Activated CD4-positive, CD25-positive, alpha-beta regulatory T cell treated with anti-CD3 and anti-CD28 coated beads, Interleukin-2, amount 50 U/mL, for 72 hours (primary cell): ENCODE measurements at places on chromosomes 3 and 15.
A peak's percentile ranks its signal among the peaks of the same experiment; 100 is the strongest.

- DNase-seq: no peak
These were observed 427 bp upstream of the RNF111 start for GRCh38 chr15:58987036-58987435.

GRCh38 chr3:110384601-110385000 lies 687.0 kb upstream of the NECTIN3 start:
- no peak for DNase-seq

DNA sequence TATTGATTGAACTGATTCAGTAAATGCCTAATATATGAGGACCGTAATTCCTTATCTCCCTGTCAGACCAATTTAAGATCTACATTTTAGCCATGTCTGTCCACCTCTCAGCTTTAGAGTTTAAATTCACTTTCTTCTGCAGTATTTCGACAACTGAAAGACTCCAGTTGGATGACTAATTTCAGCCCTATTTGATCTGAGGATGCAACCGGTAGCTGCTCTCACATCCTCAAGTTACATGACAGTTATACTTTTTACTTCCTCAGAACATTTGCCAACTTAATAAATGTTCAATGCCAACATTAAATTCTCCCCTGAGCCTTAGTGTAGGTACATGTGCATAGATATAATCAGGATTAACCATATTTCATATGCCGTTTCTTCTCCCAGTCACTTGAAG lies 2.5 kb upstream of the HHLA2 start:
- no peak for DNase-seq

- DNase-seq: no peak
These were observed 12.8 kb upstream of the MTMR10 start for GRCh38 chr15:31004220-31004733.

DNA sequence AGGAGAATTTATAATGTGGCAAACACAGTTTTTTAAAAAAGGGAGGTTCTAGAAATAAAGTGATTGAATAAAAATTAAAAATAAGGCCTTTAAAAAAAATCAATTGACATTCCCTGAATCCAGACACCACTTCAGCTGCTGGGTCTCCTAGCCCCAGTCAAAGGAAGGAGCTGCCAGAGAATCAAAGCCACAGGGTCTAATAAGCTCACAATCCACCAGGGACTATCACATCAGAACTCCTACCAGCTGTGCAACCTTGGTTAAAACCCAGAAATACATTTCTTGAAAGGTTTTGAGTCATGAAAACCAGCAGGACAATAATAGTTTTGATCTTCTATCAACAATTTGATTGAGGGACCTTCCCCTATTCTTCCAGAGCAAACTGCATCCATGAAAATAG lies 134.5 kb downstream of the MECOM start:
- no peak for DNase-seq

DNA sequence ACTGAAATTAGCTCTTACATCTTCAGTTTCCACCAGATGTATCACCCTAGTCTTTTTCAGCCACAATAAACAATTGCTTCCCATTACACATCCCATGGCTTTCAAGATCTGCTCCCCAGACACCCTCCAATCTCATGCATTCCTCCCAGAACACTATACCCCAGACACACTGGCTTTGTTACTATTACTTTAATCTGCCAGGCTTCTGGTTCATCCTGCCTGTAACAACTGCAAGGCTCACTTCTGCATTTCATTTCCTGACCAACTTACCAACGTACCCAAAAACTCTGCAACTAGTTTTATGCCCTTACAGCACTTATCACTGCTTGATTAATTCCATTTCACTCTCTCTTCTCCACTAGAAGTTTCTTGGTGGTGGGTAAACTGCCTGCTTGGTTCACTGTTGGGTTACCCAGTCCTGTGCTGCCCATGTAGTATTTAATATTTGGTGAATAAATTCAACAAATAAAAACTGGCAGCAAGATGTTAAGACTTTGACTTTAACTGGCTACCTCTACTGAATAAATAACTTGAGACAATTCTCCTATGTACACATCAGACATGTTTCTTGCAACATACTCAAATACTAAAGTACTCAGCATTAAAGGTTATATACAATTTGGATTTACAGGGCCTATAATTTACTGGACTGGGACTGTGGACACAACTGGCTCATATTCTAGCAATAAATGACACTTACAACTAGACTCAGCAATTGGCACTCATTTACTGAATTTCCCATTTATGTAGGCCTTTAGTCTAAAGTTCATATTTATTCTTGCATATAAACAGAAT lies 2.7 kb downstream of the RPL22L1 start:
- DNase-seq: no peak

GRCh38 chr3:142993958-142994442 lies 7.4 kb upstream of the U2SURP start:
- peak; percentile 56 for DNase-seq

GRCh38 chr15:57489122-57489521 lies 102.6 kb upstream of the MYZAP start:
- DNase-seq: no peak

GRCh38 chr3:37899711-37900306 lies 38.1 kb downstream of the CTDSPL start:
- no peak for DNase-seq

DNA sequence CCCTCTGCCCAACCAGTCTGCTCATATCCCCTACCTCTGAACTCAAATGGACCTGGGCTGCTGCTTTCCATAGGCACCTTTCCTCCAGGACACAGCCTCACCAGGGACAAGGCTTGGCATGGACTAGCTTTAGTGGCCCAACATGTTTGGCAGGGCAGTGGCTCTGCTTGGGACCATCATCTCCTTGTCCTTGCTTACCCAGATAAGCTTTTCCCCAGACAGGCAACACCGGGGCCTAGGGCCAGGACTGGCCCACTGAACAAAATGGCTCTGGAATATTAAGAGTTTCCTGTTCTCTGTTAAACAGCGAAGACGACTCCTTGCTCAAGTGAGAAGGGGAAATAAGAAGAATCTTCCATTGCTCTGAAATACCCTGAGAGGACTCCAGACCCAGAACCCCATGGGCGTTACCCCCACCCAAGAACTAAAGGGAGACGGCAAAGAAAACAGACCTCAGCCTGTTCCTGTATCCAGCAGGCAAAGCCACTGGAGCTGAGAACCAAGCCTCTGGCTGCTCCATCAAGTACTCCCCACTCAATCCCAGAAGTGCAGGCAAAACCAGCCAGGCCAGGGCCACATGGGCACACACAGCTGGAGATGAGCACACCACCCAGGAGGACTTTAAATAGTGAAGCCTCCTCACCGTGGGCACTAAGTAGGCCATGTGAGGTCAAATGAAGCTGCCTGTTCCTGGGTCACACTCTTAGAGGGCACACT lies 45.5 kb downstream of the CTNNB1 start:
- DNase-seq: no peak

DNA sequence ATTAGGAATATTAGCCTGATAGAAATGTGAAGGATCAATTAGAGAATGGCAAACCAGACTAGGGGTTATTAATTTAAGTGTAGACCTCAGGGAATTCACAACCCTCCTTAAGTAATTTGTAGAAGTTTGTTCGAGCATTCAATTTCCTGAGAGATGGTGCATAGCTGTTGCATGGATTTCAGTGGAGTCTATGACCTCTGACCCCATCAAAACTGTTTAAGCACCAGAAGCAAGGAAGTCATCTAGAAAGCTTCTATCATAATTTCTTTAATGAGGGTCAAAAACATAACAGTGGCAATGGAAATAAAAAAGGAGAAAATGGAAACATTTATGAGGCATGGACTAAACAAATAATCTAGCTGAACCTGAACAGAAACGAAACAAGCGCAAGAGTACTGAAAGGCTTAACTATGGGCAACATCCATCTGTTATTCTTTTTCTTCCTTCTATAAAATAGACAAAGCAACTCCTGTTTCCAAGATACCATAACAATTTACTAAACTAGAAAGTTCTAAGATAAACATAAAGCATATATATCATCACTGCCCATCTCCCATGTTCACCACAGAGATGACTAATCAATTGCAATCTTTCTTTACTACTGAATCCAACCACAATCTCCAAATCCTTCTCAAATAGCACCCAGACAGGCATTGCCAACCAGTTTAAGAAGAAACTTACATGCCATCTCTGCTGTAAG lies 151.4 kb downstream of the THRB start:
- DNase-seq: no peak

DNA sequence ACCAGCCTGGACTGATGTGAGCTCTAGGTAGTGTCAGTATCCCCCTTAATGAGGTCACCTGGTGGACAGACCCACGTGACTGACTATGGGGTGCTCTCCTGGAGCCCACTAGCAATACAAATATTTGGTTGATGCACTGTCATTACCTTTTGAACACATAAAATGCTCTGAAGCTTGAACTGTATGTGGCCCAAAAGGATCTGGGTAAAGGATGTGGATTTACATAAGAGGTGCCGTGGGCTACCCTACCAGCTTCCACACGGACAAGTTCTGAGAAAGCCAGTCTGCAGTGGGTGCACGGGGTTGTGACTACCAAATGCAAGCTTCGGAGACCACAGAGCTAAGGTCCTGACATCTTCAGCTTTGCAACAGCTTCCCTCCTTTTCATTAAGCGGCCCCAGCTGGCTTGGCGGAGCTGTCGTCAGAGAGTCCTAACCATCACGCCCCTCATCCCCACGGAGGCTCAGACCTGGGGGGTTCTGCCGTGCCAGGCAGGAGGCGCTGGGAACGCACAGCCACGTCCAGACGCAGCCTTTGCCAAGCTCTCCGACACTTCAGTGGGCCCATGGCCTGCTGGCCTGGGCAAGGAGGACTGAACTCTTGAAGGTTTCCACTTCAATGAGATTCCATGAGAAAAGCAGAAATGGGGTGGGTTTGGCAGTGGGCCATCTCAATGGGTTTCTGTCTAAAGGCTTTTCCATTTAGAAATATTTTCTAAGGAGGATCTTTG lies 228.3 kb downstream of the ADAMTS17 start:
- DNase-seq: no peak

DNA sequence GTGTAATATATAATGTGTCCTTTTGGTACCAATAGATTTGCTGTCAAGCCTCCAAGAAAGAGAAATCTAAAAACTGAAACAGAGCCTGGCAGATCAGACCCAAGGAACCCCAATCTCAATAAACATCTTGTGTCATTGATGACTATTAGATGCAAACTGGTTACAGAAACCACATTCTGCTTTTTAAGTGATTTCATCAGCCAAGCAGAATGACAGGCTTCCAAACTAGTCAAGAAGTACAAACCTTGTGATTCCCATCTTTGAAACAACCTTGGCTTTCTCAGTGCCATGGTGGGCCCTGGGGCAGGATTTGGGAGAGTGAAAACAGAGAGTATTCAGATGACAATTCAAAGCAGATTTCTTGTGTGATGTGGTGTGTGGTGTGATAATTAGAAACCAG lies 45.6 kb upstream of the STRIT1 start:
- no peak for DNase-seq

GRCh38 chr15:66075947-66076346 lies 177.6 kb downstream of the MEGF11 start:
- DNase-seq: peak; percentile 11

- DNase-seq: no peak
These were observed 41.9 kb upstream of the MAP4 start for GRCh38 chr3:48058091-48058490.

GRCh38 chr3:12339701-12340480 lies 51.0 kb downstream of the PPARG start:
- DNase-seq: no peak

- no peak for DNase-seq
These were observed 111.2 kb downstream of the SLC9A9 start for GRCh38 chr3:143737065-143737464.
